ENCODE measurements at places on chromosomes 3 and 15. TPM values are rescaled to one million over a fixed set of nuclear protein-coding genes. Genes with fewer than 3 reads are reported as not detected.

HPS3 gene
- total RNA-seq = 12.7 TPM

DNA sequence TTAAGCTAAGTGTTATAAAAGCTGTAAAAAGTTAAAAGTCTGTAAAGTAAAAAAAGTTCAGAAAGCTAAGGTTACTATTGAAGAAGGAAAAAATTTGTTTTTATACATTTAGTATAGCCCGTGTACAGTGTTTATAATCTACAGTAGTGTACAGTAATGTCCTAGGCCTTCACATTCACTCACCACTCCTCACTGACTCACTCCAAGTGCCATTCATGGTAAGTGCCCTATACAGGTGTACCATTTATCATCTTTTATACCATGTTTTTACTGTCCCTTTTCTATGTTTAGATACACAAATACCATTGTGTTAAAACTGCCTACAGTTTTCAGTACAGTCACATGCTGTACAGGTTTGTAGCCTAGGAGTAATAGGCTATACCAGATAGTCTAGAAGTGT, 8.8 kb downstream of the CCDC71 start:
- no peak for DNase-seq

GRCh38 chr3:187085933-187086332, 53.4 kb downstream of the RPL39L start:
- DNase-seq = no peak

GRK7 gene
- not detected for total RNA-seq

GRCh38 chr3:128366652-128367051, 100.0 kb downstream of the DNAJB8 start:
- no peak for DNase-seq

CHRNB4 gene
- not detected for total RNA-seq

- DNase-seq = no peak
These were observed 26.9 kb downstream of the CYP19A1 start for GRCh38 chr15:51311510-51311909.

BMF gene
- 11.6 TPM for total RNA-seq

DNA sequence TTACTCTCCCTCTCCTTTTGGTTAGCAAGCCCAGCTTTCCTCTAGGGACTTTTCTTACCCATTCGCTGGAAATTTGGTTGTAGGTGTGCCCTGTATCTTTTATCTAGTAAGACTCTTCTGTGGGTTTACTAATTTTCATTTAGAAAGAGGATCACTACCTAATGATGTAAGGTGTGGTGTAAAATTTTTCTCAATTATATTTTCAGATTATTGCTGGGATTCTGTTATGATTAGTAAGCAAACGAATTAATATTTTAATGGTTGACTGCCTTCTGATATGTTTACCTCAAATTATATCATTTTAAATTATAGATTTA, 28.5 kb downstream of the PLCL2 start:
- no peak for DNase-seq

- no peak for DNase-seq
These were observed 128.7 kb upstream of the SLC2A2 start for GRCh38 chr3:171155122-171155700.

GRCh38 chr15:48091522-48091921, 29.3 kb upstream of the SLC24A5 start:
- DNase-seq = no peak

GRCh38 chr3:4977853-4978203, 1.4 kb upstream of the BHLHE40 start:
- DNase-seq = no peak

DNA sequence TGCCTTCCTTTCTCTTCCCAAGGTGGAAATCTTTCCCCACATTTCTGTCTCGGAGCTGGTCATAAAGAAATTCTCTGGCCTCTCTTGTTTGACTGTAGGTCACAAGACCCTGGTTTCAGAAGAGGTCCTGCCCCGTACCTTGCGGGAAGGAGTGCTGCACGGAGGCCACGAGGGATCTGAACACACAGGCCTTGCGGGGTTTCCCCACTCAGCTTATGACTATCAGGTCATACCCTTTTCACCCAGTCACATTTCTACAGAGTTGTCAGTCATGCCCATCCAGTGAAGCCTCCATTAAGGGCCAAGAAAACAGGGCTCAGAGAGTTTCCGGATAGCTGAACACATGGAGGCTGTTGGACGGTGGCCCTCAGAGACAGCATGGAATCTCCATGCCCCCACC, 54.7 kb upstream of the ATP13A3 start:
- no peak for DNase-seq

GRCh38 chr3:4656059-4656458, 162.9 kb downstream of the ITPR1 start:
- peak; percentile 47 for DNase-seq

IP6K1 gene
- total RNA-seq = 24.3 TPM

GRCh38 chr15:87756072-87756471, 500.5 kb downstream of the NTRK3 start:
- DNase-seq = no peak

OIP5 gene
- total RNA-seq = 46.1 TPM

- DNase-seq = no peak
These were observed 36.7 kb upstream of the ARHGEF3 start for GRCh38 chr3:56838448-56838847.

DNA sequence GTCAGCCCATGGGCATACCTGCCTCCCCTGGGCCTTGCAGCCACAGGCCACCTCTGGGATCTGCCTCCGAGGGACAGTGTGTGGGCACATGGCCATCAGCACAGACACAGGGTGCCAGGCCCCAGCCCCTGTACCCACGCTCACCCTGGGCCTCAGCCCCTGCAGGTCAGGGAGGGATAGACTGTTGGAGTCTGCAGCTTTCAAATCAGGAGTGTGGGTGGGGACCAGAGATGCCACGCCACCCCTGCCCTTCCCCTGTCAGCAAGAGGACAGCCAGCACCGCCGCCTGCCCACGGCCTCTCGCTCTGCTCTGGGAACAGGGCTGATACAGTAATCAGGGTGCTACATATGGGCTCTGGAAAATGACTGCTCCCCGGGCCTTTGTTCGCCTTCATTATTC, 72.7 kb downstream of the DNAJB8 start:
- no peak for DNase-seq

- no peak for DNase-seq
These were observed 136.8 kb downstream of the FHIT start for GRCh38 chr3:61114316-61114953.

DNA sequence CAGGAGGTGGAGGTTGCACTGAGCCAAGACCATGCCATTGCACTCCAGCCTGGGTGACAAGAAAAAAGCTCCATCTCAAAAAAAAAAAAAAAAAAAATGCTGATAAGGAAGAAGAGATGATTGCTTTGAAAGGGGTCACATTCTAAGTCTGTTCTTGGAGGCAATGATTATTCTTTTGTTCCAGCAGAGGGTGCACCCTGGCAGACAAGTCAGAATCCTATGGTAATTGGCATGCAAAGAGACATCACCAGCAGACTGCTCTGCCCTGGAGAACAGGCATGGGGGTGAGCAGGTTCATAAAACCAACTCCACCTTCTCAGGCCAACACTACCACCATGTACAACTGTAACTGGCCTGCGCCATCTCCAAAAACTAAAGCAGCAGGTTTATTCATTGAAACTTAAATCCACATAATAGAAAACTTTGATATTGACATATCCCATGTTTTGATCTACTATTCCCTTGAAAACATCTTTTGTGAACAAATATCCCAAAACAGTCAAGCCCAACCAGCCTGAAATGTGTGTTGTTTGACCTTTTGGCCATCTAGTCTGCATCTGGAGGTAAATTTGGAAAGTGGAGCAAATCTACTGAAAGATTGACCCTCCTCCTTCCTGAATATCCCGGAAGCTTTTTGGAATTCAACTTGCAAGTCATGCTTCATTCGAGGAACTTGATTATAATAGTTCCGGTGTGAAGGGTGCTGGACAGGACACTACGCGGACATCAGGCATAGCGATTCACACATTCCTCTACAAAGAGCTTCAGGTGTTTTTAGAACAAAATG, 100.3 kb downstream of the MECOM start:
- DNase-seq = peak; percentile 47

GRCh38 chr15:98735895-98736617, 87.7 kb downstream of the IGF1R start:
- no peak for DNase-seq

DNA sequence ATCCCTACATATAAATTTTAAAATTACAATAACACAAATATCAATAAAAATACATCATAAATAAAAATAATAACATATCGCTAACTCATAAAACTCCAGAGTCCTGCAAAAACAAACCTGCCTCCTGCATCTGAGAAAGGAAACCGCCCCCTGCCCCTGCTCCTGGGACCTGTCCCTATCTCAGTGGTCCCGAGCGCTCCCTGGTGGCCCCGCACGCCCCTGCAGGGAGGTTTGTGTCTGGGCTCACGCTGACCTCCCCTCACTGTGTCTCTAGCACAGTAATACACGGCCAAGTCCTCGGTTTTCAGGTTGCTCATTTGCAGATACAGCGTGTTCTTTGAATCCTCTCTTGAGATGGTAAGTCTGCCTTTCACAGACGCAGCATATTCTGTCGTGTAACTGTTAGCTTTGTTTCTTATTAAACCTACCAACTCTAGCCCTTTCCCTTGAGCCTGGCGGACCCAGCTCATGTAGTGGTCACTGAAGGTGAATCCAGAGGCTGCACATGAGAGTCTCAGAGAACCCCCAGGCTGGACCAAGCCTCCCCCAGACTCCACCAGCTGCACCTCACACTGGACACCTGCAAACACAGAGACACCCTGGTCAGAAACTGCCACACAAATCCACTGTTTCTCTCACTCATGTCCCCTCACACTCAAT, 554.1 kb downstream of the GOLGA6L6 start:
- peak; percentile 66 for DNase-seq

- peak; percentile 5 for DNase-seq
These were observed 50.7 kb downstream of the ADAMTS17 start for GRCh38 chr15:100291106-100291505.

GABRR3 gene
- not detected for total RNA-seq

DNA sequence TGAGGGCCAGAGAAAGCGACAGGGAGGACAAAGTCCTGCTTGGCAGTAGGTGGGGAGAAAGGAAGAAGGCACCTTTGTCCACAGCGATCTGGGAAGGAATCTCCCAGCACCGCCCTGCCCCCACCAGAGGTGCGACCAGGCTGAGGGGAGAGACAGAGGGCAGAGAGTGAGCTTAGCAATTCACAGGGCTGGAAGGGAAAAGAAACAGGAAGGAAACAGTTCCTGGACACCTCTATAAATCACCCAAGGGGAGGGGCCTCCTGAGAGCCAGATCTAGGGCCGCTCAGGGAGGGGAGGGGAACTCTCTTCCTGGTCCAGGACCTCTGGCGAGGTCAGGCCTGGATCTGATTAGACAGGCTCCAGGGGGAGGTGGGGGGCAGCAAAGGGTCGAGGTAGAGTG, 35.4 kb downstream of the RNU5B-1 start:
- DNase-seq = peak; percentile 47

RASGRF1 gene
- total RNA-seq = 2.5 TPM

DNA sequence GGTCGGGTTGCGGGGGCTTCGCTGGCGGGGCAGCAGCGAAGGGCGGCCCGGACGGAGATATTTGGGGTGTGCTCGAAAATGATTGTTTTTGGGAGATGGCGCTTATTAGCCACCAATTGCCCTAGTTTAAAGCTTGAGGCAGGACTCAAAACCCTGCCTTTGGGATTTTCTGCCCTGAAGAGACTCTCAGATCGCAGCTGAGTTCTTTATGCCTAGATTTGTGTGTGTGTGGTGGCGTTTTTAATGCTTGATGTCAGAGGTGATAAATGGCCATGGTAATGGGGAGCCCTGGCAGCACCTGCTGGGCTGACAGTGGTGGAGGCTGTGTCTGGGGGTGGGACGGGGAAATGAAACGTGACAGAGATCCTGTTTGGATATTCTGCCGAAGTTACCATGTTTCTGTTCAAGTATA, 604 bp downstream of the KCTD6 start:
- DNase-seq = peak; percentile 14

XCR1 gene
- not detected for total RNA-seq

NTRK3 gene
- not detected for total RNA-seq

- DNase-seq = no peak
These were observed 990 bp upstream of the ZNF148 start for GRCh38 chr3:125375950-125376679.

- peak; percentile 74 for DNase-seq
These were observed 7.1 kb downstream of the ELL3 start for GRCh38 chr15:43769584-43770228.

DNA sequence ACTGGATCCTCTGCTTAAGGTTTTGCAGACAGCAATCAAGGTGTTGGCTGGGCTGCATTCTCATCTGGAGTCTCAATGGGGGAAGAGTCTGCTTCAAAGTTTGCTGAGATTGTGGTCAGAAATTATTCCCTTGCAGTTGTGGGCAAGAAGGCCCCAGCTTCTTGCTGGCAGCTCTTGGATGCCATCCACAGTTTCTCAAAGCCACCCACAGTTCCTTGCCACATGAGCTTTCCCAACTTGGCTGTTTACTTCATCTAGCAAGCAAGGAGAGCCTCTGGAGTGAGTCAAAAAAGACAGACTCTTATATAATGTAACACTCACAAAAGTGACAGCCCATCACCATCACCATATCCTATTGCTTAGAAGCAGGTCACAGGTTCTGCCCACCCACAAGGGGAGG, 62.1 kb upstream of the ABHD2 start:
- no peak for DNase-seq

Measured in HT-29 (cell line).